Neural crest cell (in vitro differentiated cells): ENCODE measurements at places on chromosomes 11 and 22.

GRCh38 chr22:32023251-32023827, 19.7 kb upstream of the SLC5A1 start:
- DNase-seq, result no peak

DNA sequence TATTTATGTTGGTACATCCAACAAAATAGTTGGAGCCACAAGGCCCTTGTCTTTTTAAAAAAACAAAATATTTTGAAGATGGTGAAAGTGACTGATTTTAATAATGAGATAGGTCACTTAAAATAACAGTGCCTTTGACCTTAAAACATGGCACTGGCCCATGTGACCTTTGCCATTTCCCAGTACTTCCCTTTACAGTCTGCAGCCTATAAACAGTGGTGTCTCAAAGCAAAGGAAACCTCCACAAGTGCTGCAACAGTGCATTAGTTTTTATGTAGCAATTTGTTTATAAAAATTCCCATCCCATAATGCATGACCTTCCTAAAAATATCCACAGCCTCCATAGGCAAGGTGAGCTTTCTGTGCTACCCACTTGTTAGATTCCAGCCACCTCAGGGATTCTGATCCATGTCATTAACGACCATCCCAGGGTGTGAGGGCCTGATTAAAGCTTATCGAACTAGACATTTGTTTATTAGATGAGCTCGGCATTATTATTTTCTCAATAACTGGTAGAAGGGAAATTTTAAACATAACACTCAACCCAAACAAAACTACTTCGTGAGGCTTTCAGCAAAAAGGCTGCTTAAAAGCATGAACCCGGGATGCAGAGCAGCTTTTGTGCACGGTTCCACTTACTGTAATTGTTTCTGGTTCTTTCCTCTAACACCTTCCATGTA, 28.0 kb upstream of the CRKL start:
- no peak for DNase-seq

DNA sequence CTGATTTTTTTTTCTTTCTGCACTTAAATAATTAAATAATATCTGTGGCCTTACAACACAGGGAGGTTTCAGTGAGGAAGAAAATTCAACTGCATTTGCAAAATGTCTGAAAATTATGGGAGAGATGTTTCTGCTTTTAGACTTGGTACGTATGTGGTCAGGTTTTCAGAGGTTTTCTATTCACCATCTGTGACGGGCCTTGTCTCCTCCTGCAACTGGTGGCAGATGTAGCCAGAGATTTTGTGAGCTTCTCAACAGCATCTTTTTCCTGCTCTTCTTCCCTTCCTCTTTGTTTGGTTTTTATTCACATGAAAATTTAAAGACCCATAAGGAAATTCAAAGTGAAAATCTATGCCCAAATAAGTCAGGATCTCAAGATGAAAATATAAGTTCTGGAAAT, 38.3 kb downstream of the ZBTB16 start:
- no peak for DNase-seq

DNA sequence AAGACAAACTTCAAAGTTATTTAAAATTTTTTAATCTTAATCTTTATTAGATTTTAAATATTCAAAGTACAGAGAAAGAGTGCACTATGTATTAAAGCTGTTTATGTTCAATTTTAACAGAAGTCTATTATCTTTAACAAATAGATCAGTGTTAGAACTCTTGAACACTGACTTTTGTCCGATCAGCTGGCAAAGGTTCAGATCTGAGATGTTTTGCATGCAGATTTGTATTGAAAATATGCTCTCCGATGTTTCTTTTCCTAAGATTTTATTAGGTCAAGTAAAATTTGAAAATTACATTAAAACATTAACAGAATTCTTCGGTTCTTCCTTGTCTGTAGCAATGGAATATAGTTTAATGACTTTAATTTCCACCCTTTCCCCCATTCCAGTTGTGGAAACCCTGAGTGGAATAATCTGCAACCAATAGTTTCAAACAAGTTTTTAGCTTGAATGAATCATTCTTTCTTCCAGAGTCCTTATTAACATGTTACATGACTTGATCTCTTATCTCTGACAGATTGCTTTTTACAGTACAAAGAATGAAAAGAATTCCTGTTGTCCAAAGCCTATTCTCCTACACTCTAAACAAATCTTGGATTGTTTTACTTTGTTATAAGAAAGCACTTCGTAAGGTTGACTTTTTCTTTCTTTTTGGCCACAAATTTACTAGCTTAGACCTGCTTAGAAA, 11.4 kb upstream of the TCP11L1 start:
- no peak for DNase-seq

GRCh38 chr22:29117799-29118477, 45.1 kb downstream of the KREMEN1 start:
- no peak for DNase-seq

GRCh38 chr22:50523806-50524675, 1.4 kb downstream of the SCO2 start:
- DNase-seq, result no peak

- DNase-seq, result no peak
Observed at GRCh38 chr22:48535868-48536540, 1291.7 kb downstream of the BRD1 start.

- no peak for DNase-seq
Observed at GRCh38 chr11:82814379-82814778, 80.7 kb upstream of the FAM181B start.

DNA sequence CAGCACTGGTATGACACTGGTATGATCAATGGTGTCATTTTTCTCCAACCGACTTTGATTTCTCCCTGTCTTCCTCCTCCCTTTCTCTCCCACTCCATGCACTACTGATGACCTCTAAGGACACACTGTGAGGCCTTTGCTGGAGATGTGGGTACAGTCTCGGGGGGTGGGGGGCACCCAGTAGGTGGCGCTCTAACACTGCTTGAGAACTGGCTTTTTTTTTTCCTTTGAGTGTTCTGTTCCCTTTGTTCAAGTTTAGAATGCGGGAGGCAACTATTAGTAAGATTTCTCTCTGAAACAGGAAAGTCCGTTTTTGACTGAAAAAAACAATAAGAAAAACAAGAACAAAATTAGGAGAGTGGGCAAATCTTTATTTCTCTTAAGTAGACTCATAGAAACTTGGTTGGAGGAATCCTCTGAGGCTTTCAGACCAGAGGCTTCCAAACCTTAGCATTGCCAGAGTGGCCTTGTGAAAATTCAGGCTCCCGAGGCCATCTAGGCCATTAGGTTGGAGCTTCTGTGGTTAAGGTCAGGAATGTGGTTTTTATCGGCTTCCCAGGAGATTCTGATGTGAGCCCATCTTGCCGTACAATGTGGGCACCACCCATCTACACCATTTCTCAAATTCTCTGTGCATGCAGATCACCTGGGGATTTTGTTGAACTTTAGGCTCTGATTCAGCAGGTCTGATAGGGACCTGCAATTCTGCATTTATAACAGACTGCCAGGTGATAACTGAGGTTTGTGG, 43.2 kb downstream of the PANX1 start:
- DNase-seq, result no peak
